ENCODE measurements at places on chromosomes 2 and 18.

DNA sequence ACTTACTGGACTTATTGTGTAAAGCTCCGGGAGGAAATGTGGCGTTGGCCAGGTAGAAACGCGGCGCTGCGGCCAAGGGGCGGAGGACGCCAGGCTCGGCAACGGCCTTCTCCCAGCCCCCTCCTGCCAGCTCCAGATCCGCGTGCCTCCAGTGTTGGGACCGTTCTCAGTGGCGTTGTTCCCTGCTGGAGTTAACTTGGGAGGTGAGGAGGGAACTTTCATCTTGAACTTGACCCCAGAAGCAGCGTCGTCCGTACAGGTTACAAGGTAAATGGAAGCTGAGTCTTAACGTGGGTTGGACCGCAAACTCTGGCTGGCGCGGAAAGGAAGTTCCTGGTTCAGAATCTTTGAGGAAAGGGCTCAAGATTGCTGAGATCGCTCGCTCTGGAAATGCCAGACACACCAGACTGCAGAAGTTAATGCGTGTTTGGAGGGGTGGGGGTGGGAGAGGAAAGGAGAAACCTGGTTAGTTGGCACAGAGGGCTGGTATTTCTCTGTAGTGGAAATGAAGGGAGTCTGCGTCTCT lies 1.3 kb downstream of the TANC1 start:
- DNase-seq, result no peak

- DNase-seq, result no peak
Measured at GRCh38 chr2:35827086-35827485, 528.5 kb upstream of the CRIM1 start.

DNA sequence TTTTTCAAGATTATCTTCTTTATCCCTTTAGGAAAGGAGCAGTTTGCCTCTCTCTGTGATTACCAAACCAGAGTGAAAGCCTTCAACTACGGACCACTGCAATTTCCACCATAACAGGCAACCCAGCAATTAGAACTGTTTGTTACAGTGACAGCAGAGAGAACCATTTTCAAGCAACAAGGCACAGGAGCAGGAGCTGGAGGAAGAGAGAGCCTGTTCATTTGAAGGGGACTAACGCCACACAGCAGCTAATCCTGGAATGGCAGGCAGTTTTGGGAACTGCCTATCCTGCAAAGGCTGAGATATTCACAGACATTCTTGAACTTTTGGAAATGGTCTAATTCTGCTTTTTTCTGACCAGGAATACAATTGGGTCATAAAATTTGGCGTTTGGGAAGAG lies 1541.9 kb upstream of the PIK3C3 start:
- peak; percentile 13 for DNase-seq

DNA sequence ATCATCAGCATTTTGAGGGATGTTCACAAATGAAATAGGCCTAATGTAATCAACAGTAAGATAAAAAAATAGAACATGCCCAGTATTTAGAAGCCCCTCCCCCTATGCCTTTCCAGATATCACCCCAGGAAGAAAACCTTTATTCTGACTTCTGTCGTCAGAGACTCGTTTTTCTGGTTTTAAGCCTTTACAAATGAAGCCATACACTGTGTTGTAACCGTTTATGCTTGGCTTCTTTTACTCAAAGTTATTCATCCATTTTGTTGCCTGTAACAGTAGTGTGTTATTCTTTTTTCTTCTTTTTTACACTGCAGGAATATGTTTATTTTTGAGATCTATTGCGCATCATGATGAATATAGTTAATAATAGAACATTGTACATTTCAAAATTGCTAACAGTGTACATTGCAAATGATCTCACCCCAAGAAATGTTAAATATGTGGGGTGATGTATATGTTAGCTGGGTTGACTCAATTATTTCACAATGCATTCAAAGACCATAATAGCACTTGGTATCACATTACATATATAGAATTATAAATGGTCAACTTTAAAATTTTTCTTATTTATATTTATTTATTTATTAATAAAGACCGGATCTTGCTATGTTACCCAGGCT lies 28.1 kb upstream of the PNPT1 start:
- no peak for DNase-seq

- DNase-seq, result no peak
Measured at GRCh38 chr2:142901780-142902179, 24.3 kb downstream of the KYNU start.

- DNase-seq, result no peak
Measured at GRCh38 chr2:157256626-157257025, 879 bp upstream of the GALNT5 start.

- DNase-seq, result peak; percentile 92
Measured at GRCh38 chr2:113966832-113967231, 76.9 kb downstream of the ACTR3 start.

GRCh38 chr2:71614976-71615766 lies 161.8 kb downstream of the DYSF start:
- no peak for DNase-seq

DNA sequence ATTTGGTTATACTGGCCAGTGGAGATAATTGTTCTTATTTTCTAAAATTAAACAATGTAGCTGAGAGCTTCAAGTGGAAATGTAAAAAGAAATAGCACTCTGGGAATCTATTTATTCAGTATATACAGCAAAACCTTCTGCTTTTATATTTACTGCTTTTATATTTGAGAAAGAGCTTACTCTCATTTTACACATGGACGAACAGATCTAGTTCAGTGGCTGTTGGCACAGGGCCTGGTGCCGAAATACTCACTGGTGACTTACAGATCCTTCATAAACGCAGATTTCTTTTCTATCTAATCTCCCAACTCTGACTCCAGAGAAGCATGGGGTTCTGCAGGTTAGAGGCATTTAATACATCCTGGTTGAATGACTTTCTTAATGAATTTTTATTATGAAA lies 266.2 kb downstream of the ASXL3 start:
- no peak for DNase-seq

DNA sequence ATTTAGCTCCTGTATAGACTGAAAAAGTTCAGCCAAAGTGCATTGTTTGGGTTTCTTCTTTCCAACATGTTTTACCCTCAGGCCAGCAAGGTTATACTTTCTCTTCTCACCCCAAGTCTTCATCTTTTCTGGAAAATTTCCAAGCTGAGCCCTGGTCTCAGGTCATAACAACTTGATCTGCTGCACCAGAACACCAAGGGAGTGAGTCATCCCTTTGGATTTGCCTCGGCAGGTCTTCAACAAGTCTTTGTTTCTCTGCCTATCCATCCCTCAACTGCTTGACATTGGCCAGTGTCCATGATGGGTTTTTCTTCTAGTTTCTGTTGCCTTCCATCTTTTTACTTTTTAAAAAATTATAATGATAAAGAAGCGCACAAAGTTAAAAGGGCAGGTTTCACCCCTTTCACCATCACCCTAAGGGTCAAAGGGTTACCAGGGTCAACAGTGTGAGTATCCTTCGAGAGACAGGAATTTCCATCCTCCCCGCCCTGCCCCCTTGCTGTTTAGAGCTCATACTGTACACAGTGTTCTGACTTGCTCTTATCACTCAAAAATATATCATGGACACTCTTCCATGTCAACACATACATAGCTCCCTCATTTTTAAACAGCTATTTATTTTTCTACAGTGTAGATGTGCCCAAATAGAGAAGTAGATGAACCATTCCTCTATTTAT lies 5.7 kb upstream of the SPATS2L start:
- DNase-seq, result no peak

DNA sequence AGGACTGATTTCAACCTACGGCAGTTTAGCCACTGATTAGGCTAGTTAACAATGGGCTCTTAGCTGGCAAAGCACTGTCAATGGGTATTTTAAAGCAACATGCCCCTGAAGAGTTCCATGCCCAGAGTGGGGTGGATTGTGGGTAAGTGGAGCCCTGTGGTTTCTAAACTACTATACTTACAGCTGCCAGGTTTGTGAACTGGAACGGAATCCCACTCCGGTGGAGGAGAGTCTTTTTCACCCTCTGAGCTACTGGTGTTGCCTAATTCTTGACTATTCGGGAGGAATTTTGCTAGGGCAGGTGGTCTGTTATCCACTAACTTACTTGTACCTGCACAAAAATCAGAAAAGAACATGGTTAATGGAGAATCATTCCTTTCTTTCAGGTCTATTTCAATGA lies 52.6 kb downstream of the ZAP70 start:
- no peak for DNase-seq

DNA sequence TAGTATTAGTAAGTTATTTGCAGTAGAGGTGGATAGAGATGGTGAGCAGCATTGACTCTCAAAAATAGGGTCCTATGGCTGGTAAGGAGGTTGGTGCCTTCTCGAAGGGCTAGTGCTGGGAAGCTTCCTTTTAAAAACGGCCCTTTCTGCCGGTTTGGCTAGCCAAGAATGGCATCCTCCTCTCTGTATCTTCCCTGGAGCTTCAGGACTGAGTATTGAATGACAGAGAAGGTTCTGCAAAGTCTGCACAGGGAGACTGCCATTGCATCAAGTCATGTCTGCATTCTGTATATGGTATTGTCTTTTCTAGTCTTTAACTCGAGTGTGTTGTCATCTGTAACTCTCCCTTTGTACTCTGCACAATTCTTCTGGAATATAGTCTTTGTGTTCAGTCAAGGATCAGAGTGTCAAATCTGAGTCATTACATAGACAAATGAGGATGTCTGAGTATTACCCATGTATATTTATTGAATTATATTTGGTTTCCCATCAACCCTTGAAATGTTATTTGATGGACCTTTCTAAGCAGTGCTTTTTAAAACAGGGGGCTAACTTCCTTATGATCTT lies 1.1 kb downstream of the LDLRAD4 start:
- DNase-seq, result no peak

DNA sequence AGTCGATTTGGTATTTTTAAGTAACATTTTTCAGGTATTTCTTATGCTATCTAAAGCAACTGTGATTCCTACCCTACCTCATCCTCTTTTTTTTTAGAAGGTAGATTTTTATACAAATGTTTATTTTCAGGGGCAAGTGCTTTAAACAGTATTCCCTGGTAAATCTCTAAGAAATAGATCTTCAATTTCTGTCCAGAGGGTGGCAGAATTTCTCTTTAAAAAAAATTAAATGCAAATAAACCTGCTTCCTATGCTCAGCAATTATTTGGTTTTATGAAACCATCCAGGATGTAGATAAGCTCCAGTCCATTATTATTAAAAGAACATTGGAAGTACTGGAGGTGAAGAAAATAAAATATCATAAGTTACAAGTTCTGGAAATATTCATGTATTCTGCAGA lies 191.9 kb downstream of the MYO3B start:
- DNase-seq, result no peak

- peak; percentile 83 for DNase-seq
Measured at GRCh38 chr2:186129767-186130581, 356.1 kb upstream of the ZC3H15 start.

- DNase-seq, result no peak
Measured at GRCh38 chr2:1801541-1801940, 57.2 kb upstream of the PXDN start.

DNA sequence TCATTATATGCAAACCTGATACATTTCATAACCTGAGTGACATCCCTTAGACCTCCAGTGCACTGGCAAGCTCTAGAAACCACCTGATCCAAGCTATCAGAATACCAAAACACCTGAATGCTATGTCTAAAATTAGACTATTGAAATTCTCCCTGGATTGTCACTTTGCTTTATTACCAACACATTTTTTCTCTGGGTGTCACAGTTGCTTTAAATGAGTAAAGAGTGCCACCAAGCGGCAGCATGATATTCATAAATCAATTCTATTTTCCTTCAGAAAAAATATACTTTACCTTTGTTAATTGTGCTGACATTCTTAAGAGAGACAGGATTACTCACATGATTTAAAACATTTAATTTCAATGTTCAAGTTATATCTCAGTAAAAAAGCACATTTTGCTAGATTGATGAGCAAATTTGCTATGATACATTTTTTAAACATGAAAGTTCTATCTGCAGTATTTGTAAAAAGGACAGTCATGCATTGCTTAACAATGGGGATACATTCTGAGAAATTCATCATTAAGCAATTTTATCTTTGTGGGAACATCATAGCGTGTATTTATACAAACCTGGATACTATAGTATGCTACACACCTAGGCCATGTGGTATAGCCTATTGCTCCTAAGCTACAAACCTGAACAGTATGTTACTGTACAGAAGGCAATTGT lies 338.4 kb upstream of the SLC39A10 start:
- DNase-seq, result no peak

- no peak for DNase-seq
Measured at GRCh38 chr2:234459401-234460009, 37.4 kb downstream of the ARL4C start.

GRCh38 chr2:237020090-237020489 lies 65.6 kb upstream of the COPS8 start:
- no peak for DNase-seq

DNA sequence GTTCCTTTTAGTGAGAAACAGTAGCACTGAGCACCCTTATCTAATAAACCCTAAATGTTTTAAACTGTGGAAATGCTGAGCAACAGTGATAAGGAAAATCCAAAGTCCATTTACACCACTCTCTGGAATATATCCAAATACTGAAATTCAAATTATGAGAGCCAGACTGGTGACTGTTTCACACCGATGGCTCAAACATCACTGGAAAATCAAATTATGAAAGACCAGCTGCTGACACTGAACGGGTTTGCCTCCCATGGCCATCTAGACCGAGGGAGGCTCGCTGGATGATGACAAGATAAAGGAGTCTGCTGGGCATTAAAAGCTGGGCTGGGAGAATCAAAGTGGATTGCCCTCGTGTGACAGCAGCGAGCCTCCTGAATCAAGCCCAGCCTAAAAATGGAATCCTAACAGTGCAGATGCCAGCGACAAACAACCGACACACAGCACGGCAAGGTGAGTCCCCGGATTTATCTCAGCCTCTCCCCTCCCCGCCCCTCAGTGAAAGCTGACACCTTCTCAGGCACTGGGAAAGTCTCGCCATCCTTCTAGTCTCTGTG lies 30.3 kb downstream of the SERPINE2 start:
- DNase-seq, result no peak

DNA sequence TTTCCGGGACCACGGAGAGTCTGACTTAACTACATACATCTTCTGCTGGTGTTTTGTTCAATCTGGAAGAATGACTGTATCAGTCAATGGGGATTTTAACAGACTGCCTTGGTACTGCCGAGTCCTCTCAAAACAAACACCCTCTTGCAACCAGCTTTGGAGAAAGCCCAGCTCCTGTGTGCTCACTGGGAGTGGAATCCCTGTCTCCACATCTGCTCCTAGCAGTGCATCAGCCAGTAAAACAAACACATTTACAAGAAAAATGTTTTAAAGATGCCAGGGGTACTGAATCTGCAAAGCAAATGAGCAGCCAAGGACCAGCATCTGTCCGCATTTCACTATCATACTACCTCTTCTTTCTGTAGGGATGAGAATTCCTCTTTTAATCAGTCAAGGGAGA lies 23.1 kb downstream of the ICOS start:
- no peak for DNase-seq

DNA sequence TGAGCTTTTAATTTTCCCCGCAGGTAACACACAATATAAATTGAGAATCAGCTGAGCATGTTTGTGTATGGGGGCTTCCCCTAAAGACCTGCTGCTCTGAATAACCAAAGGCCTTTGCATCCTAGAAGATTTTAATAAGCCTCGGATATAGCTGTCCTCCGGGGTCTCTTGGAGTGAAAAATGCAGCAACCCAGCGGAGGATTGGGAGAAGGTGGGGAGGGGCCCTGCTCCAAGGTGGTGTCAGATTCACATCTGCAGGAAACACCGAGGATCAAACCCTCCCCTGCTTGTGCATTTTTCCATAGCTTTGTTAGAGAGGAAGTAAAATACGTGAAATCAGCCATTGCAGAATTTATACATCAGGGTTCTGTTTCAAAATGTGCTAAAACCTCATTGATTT lies 63.0 kb upstream of the OTOF start:
- DNase-seq, result no peak

Measured in LNCaP clone FGC (cell line).